ENCODE measurements at places on chromosomes 2 and 18.

DNA sequence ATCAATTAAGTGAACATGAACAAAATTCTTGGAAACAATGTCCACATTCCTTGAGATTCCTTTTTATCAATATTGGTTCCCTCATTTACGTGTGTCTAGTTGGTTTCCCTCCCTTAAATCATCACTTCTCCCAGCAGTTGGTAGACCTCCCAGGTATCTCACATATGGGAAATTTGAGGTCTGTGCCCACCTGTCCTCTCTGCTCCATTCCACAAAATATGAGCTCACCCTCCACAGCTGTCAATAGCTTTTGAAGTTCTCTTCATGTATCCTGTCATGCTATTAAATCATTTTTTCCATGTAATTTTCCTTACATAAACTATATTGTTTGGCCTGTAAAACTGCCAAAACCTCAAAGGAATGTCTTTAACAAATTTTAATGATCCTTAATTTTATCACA lies 992.2 kb upstream of the ACVR2A start:
- no peak for DNase-seq

- no peak for DNase-seq
Measured at GRCh38 chr2:56410140-56410539, 226.3 kb downstream of the CCDC85A start.

- no peak for DNase-seq
Measured at GRCh38 chr18:78861706-78862105, 117.9 kb upstream of the SALL3 start.

GRCh38 chr18:26617151-26617554 lies 68.8 kb upstream of the KCTD1 start:
- DNase-seq = no peak

Data from activated CD4-positive, alpha-beta T cell treated with anti-CD3 and anti-CD28 coated beads for 36 hours (primary cell).